ENCODE measurements at places on chromosomes 7 and 10.

- DNase-seq, result no peak
Measured at GRCh38 chr7:81774551-81774950, 4.7 kb upstream of the HGF start.

DNA sequence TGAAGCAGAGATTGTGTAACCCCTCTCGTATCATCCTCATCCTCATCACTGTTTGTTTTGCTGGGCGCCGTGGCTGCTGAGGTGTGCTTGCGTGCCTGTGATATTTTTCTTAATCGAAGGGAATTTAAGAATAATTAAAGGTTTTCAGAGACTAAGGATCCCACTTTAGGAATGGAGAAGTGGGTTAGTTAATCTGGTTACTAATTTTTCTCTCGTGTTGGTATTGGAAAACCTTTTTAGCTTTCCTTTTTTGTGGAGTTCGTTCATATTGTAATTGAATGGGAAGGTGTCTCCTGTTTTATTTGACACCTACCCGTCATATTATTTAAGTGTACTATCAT, 1.3 kb downstream of the UBN2 start:
- DNase-seq, result no peak

GRCh38 chr7:42645906-42646305, 266.0 kb downstream of the C7orf25 start:
- DNase-seq, result no peak

GRCh38 chr7:126696256-126697038, 556.3 kb downstream of the GRM8 start:
- DNase-seq, result no peak

DNA sequence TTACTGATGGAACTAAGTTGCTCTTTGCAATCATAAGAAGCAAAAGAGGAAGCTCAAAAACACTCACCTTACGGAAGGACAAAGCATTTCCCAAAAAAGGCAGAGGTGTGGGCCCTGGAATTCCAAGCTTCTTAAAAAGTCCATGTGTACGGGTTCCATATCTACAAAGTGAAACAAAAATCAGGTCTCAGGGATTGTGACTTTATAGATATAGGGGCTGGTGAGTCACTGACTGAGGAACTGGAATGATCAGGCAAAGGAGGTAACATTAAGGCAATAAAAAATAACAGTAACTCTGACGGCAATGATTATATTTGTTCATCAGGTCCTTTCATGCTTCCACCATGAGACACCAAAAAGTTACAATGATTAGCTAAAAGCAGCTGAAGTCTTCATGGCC, 4.0 kb downstream of the CYP3A7 start:
- no peak for DNase-seq

DNA sequence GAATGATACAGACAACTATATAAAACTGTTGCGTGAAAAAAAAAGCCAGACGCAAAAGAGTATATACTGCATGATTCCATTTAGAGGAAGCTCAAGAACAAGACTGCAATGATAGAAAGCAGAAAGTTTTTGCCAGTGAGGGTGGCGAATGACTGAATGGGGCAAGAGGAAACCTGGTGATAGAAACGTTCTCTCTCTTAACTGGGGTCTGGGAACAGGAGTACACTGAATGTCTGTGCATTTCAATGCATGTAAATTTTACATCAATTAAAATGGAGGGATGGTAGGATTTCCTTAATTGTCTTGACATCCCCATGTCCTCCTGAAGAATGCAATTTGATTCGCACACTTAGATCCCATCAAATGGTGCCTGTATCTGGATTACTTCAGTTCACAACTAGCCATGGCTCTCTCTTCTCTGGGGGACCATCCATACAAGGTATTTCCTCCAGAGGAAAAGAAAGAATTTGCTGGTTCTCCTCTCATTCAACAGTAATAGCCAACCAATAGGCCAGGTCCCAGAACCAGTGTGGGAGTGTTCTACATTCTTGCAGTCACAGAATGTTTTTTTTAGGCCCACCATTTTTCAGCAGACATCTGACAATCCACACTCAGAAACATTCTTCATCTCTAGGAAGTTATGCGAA, 221.0 kb upstream of the KLF14 start:
- DNase-seq, result no peak

DNA sequence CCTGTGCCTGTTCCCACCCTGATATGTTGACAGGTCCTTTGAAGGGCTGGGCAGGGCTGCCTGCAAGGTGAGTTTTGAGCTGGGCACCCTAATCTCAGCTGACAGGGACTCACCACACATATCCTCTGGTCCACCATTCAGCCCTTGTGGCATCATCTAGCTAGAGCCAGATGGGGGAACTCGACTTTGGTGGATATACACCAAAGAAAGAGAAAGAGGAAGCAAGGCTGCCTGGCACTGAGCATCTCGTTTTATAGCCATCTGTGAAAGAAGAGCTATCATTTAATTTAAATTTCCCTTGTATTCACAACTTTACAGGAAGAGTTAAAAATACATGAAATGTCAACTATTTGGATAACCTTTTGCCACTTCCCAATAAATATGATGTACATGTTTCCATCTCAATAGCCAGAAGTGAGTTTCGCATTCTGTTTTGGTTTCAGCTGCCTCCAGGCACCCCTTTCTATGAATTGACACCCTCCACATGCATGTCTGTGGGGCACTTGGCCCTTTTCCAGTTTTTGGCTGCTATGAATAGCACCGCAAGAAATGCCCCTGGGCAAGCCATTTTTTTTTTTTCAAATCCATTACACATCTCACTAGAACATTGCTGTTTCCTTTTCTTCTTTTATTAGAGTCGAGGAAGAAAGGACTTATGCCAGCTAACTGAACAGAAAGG, 22.9 kb upstream of the GRB10 start:
- no peak for DNase-seq

DNA sequence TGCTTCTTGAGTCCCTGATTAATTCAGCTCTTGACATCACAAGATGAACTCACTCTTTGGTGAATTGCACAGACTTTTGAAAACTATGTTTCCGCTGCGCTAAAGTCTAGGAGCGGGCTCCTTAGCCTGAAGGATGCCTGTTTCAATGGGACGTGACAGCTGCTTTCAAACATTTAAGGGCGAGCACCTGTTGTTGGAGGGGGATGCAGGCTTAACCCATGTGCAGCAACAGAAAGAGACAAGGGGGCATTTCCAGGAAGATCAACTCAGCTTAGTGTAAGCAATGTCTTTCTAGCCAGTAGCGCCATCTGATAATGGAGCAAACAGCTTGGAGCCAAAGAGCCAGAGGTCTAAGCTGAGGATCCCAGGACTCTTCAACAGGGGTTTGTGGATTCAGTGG, 8.4 kb upstream of the PFKFB3 start:
- no peak for DNase-seq
